Dermis microvascular lymphatic vessel endothelial cell (primary cell): ENCODE measurements at places on chromosomes 4 and X.
A peak's percentile ranks its signal among the peaks of the same experiment; 100 is the strongest.

- DNase-seq, result no peak
These were observed 487.7 kb downstream of the TECRL start for GRCh38 chr4:63921561-63921960.

DNA sequence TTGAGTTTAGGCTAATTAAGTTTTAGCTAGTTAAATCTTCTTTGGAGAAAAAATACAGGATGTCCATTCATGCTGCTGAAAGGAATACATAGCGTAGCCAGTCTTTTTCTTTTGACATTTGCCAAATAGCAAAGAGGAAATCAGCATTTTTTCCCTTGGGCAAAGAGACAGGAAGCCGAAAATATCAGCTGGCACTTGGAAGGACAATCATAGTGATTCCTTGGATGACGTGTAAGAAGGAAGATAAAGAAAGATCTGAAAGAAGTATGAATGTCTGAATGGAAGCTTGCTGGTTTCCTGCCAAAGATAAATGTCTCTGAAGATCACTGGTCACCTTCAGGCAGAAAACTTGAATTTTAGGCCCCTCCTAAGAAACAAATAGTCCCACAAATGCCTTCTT lies 44.2 kb downstream of the SLITRK2 start:
- no peak for DNase-seq

DNA sequence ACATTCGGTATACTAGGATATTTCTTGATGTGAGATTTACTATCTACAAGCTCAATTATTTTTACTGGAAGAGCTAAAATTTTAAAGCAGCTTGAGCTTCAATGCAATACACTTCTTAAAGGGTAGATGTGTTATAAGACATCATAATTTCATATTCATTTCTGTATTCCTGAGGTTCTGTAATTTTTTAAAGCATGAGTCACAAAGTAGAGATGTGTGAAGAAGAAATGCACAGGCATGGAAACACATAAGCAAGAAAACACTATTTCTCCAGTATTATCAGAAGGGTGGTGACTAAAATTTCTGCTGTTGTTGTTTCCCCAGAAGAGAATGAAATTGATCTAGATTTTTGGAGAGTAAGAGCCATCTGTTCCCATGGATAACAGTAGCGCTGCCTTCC lies 72.6 kb downstream of the INPP4B start:
- no peak for DNase-seq

- no peak for DNase-seq
These were observed 517.5 kb upstream of the GRIA3 start for GRCh38 chrX:122666601-122667000.

- no peak for DNase-seq
These were observed 8.7 kb upstream of the CXCL3 start for GRCh38 chr4:74047152-74047551.

DNA sequence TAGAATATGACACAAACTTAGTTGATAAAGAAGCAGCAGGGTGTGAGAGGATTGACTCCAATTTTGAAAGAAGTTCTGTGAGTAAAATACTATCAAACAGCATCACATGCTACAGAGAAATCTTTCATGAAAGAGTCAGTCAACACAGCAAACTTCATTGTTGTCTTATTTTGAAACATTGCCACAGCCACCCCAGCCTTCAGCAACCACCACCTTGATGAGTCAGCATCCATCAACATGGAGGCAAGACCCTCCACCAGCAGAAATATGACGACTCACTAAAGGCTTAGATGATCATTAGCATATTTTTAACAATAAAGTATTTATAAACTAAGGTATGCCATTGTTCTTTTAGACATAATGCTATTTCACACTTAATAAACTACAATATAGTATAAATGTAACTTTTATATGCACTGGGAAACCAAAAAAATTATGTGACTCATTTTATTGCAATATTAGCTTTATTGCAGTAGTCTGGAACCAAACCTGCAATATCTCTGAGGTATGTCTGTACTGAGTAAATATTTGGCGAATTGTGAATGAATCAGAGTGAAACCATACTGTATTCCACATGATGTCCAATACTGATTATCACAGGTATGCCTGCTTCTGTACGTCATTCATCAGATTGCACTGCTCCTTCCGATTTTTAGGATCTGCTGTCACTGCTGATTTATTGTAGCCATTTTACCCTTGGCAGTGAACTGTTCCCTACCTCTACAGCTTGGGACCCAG lies 11.6 kb downstream of the FRMPD4 start:
- no peak for DNase-seq

DNA sequence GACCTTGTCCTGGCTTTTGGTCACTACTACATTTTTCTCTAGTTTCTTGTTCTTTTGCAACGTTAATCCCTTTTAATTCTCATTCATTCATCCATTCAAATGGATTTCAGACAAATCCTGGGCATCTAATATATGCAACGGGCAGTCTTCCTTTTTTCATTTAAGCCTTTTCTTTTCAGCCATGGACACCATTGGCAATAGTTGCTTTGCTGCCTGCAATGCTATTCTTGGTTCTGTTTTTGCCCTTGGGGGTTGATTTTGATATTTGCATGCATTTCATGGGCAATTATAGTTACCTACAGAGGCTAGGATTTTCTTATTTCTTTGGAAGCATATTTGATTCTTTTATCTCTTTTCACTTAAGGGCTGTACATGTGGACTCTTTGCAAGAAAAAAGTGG lies 180.5 kb upstream of the ARX start:
- DNase-seq, result no peak

DNA sequence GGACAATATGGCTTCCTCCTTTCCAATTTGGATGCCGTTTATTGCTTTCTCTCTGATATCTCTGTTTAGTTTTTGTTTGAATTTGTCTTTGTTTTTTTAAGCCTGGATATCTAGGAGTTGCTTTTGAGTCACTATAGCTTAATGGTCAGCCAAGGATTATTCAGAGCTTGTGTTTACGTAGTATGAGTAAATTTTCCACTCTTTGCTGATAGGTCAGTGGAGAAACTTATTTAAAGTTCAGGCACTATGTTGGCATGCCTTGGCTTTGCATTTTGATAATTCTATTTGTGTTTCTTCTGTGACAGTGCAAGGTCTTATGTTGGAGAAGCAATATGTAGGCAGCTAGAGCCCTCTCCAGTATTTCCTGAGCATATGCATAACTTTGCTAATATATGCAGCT lies 315.2 kb downstream of the GRID2 start:
- no peak for DNase-seq

- DNase-seq, result peak; percentile 86
These were observed 76.9 kb upstream of the SCOC start for GRCh38 chr4:140296335-140297220.

- DNase-seq, result no peak
These were observed 34.0 kb upstream of the TBC1D9 start for GRCh38 chr4:140790171-140790570.

- DNase-seq, result no peak
These were observed 78.8 kb upstream of the TEX13A start for GRCh38 chrX:105299286-105299685.

DNA sequence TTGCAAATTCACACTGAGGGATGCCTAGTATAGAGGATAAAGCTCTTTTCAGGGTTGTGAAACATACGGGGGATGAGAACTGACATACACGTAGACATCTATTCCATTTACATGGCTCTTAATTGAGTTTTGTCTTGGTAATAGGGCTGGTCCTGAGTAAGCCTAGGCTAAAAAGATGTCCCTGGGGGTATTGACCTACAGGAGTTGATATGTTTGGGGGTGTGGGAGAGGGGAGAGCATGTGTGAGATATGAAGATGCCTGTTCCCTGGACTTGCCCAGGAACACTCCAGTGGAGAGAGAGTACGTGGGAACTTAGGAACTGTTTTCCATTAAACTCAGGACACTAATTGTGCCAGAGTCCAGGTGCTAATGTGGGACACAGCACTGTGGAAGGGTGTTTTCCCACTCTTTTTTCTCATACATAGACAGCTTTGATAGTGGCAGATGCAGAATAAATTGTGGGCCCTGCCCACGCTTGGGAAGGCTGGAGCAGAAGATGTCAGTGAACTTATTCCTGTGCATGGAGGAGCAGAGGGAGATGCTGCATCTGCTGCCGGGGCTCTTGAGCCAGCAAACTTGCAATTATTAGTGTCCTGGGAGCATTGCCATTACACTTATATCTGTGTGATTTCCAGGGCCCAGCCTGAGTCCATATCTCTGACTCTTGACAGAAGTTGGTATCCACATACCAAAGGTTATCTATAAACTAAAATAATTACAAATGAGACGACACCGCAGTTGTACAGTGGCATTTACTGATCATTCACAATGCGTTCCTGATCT lies 20.7 kb downstream of the SYNPO2 start:
- DNase-seq, result no peak

GRCh38 chr4:127920521-127920920 lies 39.8 kb downstream of the PLK4 start:
- DNase-seq, result no peak

DNA sequence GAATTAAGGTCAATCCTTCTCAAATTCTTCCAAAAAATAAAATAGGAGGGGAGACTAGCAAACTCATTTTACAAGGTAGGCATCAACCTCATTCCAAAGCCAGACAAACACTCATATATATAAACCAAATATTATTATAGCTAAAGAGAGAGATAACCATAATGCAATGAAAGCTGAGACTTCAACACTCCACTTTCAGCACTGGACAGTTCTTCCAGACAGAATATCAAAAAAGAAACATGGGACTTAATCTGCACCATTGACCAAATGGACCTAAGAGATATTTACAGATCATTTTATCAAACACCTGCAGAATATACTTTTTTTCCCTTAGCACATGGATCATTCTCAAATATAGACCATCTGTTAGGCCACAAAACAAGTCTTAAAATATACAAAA lies 15.5 kb upstream of the EDA2R start:
- no peak for DNase-seq

DNA sequence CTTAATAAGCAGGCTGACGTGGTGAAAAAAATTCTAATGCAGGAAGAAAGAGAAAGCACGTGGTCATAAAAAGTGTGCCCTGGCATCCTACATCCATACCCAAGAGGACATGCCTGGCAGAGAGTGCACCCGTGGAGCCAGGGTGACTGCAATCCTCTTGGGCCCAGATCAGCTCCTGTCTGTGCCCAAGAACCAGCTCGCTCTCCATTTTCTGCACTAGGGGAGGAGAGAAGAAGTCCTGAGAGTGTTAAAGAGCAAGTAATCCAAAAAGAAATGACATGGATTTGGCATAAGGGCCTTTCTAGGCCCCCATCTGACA lies 483.1 kb downstream of the BCOR start:
- no peak for DNase-seq

GRCh38 chr4:150514709-150515108 lies 67.2 kb upstream of the MAB21L2 start:
- peak; percentile 19 for DNase-seq

- no peak for DNase-seq
These were observed 26.4 kb downstream of the PITX2 start for GRCh38 chr4:110596431-110596830.

GRCh38 chr4:3771939-3772495 lies 5.8 kb downstream of the ADRA2C start:
- no peak for DNase-seq

DNA sequence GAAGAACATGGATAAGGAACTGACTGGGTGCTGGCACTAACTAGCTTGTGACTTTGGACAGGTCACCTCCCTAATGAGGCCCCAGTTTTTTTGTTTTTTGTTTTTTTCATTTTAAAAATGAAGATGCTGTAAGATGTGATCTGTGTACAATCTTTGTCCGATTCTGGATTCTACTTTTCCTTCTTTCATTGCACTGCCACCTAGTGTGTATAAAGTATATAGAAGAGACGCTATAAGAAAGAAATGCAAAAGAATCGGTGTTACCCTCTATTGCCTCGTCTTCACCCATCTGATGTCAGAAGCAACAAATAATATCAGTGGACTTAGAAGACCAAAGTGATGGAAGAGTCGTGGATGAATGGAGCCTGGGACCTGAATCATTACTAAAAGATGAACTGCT lies 58.6 kb upstream of the P2RY10 start:
- DNase-seq, result no peak

GRCh38 chr4:126209147-126209546 lies 894.4 kb downstream of the FAT4 start:
- DNase-seq, result no peak

DNA sequence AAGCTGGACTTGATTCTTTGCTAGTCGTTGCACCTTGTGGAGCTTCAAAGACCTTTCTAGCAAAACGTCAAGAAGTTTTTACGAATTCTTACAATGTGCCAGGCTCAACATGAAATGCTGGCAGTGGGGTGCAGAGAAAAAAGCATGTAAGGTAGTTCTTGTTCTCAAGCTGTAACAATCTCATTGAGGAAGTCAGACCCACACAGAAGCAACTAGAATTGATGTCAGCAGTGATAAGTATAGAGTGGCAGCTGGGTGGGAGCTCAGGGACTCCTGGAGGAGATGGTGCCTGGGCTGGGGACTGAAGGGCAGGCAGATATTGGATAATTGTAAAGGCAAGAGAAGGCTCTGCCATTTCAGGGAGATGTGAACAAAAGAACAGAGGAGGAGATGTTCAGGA lies 82.3 kb downstream of the ATG4A start:
- DNase-seq, result no peak

DNA sequence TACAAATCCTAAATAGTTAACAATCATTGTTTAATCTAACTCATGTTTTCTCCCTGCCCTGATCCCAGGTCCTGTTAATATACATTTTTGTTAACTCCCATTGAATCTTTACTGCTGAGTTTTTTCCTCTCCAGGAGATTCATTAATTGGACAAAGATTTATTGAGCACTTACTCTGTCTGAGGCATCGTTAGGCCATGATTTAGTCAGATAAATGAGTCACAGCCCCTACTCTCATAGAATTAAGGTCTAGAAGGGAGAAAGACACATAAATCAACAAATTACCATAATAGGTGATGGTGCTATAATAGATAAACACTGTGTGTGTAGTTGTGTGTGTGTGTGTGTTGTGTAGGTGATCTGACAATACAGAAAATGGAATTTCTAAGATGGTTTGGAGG lies 112.5 kb downstream of the MAPK10 start:
- DNase-seq, result no peak

DNA sequence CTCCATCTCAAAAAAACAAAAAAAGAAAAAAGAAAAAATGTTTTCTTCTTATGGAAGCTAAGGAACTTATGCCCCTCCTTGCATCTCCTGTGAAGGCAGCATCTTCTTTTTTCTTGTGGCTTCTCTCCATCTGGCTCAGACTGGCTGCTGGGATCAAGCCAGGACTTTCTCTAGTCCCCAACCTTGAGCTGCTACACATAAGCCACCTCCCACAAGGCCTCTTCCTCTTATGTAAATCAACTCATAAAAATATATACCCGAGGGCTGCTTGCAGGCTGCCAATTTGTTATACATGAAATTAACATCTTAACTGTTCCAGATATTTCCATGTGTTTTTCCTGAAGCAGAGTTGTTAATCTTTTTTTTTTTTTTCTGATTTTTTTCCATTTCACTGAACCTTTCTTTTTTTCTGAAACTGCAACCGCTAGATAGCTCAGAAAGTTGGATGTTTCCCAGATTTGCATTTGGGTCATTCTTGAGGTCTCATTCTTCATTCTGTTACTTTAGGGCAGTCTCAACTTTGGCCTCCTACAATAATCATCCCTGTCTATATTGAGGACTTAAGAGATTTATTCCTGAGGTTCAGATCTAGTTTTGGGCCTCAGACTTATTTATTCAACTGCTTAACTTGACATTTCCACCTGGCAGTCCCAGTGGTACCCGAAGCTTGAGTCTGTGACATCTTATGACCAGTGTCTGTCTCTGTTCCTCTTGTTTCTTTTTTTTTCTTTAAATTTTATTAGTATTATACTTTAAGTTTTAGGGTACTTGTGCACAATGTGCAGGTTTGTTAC lies 10.3 kb downstream of the SNX25 start:
- DNase-seq, result no peak
